Left forelimb (tissue), 1 donor: ENCODE measurements at places on chromosomes 3 and 15.

DNA sequence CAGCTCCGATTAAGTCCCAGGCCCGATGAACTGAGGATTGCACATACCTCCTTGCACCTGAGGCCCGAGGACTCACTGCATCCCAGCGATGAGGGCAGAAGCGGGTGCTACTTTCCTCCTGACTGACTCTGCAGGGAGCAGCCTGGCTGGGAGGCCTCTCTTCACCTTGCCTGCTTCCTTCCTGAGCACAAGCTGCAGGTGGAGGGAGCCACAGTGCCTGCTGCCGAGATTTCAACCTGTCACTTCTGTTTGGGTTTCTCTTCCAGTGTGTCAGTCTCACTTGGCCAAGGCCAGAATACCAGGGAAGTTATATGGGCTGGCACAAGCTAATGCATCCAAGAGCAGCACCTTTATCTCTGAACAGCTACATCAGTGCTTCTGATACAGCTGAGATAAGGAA, 185.4 kb downstream of the NTRK3 start:
- no peak for DNase-seq

- DNase-seq, result no peak
These were observed 77.0 kb downstream of the EPHA3 start for GRCh38 chr3:89184151-89184995.

DNA sequence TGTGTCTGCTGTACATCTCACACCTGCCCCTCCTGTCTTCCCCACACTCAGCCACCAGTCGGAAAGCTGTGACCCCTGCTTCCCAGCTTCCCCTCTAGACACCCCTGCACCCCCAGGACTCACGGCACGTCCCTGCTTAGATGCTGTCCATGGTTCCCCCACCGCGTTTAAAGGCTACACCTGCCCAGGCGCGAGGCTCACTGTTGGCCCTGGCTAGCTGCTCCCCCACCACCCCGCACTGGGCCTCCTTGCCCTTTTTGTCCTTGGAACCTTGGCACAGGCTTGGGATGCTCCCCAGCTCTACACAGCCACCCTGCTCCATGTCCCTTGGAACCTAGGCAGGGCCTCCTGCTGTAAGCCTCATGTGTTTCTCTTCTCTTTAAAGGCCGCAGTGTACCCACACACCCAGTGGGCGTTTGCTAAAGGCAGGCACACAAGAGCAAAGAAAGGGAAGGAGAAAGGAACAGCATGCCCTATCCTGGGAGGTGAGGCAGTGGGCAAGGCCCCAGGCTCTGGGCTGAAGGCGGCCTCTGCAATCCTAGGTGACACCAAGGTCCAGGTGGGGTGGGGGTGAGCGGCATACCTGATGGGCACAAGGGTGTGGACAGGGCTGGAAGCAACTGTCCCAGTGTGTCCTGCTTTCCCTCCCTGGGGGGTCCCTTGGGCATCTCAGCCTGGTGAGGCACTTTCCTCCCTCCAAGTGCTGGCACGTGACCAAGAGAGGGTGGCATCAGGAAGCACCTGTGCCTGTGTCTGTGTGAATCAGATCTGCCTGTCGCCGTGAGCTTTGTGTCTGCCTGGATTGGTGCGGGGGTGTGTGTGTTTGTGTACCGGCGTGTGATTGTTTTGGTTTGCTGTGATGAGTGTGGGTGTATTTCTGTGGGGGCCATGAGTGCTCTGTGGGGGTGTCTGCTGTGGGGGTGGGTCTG, 54.4 kb downstream of the TPRA1 start:
- no peak for DNase-seq

GRCh38 chr3:37456270-37456708, 281.9 kb upstream of the LRRFIP2 start:
- DNase-seq, result no peak

GRCh38 chr15:39086641-39087040, 494.2 kb upstream of the THBS1 start:
- no peak for DNase-seq
